ENCODE measurements at places on chromosomes 13 and 19.

GRCh38 chr19:53076984-53077383 is 26.2 kb downstream of the ZNF160 start:
- DNase-seq: no peak

DNA sequence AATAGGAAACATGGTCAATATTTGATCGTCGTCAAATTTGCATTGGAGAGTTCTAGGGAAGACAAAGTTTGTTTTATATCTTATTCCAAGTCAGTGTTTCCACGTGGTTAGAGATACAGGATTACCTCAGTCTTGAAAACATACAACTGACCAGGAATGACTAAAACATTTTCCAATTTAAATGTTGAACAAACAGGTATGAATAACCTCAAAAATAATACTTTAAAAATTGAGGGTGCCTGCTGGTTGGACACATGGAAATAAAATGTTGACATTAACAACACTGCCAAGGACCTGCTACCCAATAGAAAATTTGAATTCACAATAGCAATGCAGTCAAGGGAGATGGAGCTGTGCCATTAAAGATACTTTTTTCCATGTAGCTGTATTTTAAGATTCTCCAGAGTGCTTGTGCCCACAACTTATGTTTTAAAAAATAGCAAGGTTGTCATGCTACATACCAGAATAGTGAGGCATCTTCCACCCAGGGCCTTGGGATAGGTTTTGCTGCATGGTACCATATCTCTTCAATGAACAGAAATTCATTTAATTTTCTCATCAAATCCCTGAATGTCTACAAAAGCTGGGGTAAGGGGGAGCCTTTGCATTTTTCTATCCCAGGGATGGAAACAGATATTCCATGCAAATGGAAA is 260.8 kb downstream of the EFNB2 start:
- no peak for DNase-seq

DNA sequence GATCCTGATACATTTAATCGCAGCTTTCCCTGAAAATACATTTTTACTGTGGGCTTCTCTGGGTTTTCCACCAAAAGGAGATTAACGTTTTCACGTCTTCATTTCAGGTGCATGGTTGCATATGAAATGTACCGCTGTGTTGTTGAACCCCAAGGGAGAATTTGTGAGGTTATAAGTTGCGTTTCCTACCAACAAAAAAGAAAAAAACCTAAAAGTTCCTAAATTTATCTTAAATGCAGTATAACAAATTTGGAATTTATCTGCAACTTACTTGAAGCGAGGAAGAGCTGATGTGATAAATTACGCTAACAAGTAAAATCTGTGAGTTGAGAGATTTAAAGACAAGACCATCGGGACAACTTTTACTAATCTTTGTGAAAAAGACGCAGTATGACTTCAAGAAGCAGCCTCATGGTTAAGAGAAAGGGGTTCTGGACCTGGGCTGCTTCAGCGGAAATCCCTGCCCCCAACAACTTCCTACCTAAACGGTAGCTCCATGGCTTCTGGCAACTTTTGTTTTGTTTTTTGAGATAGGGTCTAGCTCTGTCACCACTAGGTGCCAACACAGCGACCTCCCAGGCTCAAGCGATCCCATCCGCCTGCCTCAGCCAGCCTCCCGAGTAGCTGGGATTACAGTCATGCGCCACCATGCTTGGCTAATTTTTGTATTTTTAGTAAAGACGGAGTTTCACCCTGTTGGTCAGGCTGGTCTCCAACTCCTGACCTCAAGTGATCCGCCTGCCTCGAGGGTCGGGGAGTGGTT is 958 bp upstream of the OBI1 start:
- DNase-seq: no peak

- no peak for DNase-seq
Measured at GRCh38 chr19:53917356-53917755, 8.3 kb downstream of the CACNG7 start.

- no peak for DNase-seq
Measured at GRCh38 chr19:2266183-2266993, 10.2 kb upstream of the JSRP1 start.

DNA sequence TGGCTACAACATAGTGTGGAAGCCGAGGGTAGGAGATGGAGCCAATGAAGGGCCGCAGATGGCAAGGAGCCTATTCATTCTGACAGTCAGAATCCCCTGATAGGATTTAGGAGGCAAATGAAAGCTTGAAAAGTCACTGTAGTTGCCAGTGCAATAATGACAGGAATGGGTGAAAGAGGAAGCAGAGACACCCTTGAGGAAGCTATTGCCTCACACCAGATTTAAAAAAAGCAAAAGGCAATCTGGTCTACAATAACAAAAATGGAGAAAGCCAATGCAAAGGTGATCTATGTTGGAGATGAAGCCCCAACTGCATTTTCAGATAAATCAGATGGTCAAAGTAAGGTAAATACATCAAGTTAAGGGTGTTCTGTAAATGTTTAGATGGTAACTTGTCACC is 158.5 kb downstream of the TUBA3C start:
- DNase-seq: no peak

- no peak for DNase-seq
Measured at GRCh38 chr13:29496241-29496712, 99.2 kb downstream of the SLC7A1 start.

DNA sequence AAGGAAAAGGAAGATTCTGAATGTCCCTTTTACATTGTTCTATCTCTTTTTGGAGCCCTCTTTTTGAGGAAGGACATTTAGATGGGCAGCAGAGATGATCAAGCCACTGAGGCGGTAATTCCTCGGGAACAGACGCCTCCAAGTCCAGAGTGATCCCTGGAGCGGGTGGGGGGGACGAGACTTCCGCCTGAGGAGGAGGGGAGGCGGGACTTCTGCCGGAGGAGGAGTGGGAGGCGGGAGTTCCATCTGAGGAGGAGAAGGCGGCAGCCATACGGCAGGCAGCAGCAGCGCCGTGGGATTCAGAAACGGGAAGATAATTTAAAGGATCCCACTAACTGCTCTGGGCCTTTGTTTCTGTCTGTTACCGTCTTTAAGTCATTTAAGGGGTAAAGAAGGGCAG is 37.6 kb upstream of the CD177 start:
- DNase-seq: no peak

DNA sequence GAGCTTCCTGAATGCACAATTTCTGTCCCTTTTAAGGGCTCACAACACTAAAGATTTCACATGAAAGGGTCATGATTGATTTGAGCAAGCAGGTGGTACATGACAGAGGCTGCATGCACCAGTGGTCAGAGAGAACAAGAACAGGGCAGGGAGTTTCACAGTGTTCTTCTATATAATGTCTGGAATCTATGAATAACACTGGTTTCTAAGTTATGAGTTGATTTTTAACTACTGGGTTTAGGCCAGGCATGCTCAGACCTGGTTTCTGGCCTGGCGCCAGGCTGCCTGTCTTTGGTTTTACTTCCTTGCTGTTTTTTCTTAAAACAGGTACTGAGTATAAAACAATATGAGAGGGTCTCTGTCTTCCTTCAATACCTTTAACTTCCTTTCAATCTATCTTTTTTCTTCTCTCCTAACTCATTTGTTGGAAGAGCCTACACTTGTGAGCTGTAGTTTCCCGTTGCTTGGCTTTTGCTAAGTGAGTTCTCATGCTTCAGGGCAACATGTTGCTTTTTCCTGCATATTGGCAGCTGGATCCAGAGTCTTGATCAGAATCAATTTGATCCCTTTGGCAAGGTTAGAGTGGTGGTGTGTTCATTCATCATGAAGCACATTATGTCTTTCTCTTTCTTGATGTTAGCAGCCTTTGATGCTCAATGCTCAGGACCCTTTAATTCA is 38.5 kb upstream of the FGF14 start:
- no peak for DNase-seq

DNA sequence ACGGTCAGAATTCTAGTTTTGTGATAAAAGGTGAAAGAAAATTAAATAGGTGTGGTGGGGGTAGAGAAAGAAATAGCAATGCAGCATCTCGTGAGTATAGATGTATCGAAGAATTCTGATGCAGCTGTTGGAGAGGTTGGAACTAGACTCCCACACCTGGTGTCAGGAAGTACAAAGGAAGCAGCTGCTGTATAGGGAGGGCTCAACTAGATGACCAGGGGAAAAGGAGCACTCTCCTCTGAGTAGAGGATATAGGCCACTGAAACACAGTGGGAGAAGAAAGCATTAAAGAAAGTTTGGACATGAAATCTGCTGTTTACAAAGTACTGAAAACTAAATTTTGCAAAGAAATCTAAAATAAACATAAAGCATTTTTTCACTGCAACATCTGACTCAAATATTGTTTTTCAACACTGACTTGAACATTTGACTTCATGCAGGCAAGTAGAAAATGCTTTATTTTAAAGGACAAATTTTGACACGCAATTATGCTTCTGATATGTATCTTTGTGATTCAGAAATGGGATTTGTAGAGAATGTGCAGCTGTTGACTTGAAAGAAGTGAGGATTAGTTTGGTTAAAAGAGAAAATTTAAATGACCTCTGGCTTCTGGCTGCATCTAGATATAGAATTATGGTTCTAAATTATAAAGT is 82.2 kb downstream of the MIPEP start:
- DNase-seq: no peak

DNA sequence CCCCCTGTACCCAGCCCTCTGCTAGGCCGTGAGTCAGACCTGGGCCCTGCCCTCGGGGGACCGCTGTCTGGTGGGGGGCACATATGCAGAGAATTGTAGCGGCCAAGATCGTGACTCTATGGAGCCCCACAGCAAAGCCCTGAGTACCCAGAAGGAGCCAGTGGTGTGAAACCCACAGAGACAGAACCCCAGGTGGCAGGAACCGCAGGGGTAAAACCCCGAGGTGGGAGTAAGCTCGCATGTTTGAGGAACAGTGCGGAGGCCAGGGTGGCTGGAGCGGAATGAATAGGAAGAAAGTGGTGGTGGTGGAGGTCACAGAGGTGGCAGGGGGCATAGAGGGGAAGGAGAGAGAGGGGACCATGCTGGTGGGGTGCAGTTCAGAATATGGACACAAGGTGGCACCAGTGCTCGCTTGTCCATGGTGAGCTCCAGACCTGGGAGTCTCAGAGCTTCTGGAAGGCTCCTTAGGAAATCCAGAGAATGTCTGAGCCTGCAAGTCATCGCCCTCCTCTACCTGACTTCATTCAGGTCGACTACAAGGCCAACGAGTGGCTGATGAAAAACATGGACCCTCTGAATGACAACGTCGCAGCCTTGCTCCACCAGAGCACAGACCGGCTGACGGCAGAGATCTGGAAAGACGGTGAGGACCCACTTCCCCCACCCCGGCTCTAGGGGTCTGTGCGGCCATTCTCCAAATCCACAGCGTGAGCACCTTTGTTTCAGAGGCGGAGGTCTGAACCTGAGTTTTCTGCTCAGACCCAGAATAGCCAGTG is 48.9 kb downstream of the MYH14 start:
- no peak for DNase-seq

All from NCI-H2107 (cell line).